ENCODE measurements at places on chromosomes 3 and 15.

DNA sequence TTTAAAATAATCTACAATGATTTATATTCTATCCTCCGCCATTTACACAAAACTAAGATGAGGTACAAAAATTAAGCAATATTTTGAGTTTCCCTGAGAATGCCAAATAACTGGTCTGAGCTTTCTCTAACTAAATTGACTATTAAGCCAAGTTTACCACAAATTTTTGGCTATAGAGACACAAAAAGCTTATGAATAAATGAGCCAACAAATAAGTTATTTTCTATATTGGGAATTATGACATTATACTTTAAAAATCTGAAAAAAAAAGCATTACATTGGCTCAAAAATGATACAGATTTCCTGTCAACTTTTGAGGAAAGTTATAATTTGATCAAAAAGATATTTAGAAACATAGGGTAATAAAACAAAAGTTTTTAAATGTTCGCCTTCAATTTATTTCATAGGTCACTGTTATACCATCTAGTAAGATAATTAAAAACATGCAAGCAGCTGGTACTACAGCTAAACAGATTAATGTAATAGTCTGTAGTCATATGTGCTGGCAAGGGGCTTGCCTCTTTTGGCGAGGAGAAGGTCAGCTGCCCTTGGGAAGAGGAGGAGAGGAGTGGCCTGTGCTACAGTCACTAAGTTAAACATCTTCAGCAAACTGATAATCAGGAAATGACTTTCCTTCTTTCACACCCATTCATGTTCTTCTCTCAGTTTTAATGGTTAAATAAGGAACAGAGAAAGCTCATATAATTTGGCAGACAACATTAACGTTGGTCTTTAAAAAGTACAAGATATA, 318.5 kb downstream of the TBC1D5 start:
- DNase-seq: no peak

DNA sequence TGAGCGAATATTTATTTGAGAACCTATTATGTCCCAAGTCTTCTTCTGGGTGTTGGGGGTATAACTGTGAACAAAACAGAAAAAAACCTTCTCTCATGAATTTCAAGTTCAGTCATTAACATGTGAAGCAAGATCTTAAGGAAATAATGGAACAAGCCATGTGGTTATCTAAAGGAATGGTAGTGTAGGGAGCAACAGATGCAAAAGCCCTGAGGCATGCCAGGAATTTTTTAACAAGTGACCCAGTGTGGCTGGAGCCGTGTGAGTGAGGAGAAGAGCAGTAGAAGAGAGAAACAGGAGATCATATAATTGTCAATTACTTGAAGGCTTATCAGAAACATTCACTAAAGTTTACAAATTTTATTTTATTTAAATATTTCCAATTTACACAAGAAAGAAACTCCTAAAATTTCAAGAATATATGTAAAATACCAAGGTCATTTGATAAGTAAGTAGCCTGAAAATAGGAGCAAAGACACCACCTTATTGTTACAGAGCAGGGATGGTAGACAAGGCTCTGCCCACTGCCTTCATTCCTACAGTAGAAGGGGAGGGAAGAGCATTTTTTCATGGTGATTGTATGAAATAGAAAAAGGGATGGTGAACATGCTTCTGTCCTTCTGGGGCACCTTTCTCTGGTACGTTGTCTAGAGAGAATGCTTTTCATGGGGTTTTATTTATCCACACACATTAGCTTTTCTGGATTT, 345.1 kb downstream of the PLOD2 start:
- DNase-seq: no peak

DNA sequence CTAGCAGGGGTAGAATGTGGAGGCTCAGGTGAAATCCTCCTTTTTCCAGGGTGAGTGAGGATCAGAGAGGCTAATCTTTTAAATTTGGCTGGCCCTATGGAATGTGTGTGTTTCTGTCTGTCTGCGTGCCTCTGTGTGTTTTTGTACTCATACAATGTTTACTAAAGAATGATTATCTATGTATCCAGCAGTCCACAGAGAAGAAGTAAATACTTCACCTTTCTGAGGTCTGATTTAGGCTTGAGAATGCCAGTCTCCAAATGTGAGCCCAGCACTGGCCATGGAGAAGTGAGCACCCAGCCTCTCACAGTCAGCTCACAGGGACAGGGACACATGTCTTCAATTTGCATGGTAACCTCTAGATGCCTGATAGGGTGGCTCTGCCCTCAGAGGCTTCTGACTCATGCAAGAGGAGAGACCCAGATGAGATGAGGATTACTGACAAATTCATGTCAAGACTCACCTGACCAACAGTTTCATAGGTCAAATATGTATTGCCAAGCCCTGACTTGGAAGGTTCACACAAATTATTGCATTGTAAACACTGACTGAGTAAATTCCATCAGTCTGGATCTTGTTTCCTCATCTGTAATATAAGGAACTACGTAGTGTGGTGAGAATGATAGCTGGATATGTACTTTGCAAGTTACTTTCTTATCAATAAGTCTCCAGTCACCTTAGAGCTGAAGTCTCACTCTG, 31.0 kb downstream of the ENTPD3 start:
- no peak for DNase-seq

DNA sequence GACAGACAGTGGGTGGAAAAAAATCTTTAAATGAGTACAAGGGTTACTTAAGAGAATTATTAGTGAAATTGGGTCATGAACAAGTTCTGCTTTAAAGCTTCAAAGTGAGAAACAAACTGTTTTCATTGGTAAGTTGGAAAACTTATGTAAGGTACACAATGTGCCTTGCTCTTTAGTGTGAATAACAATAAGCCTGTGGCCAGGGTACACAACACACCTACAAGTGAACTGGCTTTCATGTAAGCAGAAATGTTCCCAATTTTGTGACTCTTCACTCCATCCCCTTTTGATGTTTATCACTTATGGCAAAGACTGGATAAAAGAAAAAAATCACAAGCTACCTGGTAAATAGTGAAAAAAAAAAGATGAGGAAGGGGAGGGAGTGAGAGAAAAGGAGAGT, 253.7 kb downstream of the ZBTB20 start:
- DNase-seq: no peak

- no peak for DNase-seq
These were observed 36.4 kb upstream of the OXTR start for GRCh38 chr3:8805774-8806173.

- DNase-seq: no peak
These were observed 115.1 kb downstream of the TAFA4 start for GRCh38 chr3:68817243-68817642.

DNA sequence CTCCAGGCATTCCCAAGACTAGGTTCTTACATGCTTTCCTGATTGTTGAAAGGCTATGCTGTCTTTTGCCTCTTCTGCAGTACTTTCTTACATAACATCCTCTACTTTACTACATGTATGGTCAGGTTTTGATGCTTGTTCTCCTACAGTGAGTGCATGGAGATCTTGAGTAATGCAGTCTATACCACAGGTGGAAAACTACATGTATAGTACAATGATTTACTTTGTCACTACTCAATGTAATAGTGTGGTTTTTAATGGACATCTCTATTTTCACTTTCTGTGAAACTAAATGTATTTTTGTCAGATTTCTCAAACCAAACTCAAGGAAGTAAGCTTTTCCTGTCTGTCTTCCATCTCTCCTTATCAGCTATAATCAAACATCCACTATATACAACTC, 657.0 kb downstream of the TUSC7 start:
- DNase-seq: no peak

GRCh38 chr3:57659004-57659673, 33.7 kb downstream of the DENND6A start:
- DNase-seq: no peak

GRCh38 chr15:71055461-71055860, 59.8 kb upstream of the THSD4 start:
- DNase-seq: peak; percentile 28

GRCh38 chr3:159886050-159886449, 102.6 kb upstream of the IL12A start:
- no peak for DNase-seq

DNA sequence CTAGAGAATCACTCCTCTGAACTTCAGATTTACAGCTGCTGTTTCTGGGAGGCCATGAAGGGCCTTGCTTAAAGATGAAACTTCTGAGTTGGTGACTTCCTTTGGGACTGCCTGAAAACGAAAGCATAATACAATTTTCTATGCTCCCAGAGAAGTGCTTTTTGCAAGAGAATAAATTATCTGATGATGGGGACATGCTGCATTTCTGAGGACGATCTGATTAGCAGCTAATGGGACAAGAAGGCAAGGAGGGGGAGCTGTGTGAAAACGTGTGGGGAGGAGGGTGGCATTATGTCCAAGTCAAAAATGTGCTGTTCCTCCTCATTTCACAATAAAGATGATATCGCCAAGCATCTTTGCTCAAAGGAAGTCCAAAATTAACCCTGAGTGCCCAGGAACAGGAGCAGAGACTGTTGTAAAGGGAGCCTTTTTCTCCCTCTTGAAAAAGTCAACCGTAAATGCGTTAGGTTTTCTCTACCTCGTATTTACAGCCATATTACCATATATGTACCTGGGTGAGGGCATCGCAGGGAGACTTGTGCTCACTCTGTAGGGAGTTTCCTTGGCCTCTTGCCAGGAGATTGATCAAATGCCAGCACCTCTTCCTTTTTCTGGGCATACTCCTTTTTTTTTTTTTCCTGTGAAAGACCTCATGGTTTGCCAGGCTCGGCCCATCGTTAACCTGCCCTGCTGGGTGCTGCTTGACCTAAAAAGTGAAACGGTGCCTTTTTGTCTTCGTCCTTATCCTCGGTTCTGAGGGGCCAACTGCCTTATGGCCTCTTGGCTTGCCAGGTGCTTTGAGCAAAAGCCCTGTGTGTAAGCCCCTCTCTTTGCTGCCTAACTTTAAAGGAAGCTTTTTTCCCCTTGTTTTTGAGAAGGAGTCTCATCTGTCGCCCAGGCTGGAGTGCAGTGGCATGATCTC, 11.5 kb downstream of the ITPR1 start:
- no peak for DNase-seq

GRCh38 chr3:157327018-157327417, 109.6 kb upstream of the PTX3 start:
- no peak for DNase-seq

DNA sequence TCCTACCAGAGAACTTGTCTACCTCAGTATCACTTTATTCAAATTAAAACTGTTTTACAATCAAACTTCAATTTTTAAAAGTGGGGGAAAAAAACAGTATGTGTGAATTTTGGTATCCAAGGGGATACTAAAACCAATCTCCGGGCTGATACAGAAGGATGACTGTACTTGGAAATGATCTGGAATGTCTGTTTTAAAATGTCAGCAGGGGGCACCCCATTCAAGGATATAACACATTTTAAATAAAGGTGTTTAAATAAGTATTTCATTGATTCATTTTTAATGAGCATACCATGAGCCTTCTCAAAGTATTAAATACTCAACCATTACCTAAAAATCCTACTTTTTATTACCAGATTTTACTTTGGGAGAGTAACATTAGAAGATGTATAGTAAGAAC, 67.9 kb downstream of the ULK4 start:
- DNase-seq: peak; percentile 56

GRCh38 chr3:159632851-159633250, 355.8 kb upstream of the IL12A start:
- DNase-seq: no peak

DNA sequence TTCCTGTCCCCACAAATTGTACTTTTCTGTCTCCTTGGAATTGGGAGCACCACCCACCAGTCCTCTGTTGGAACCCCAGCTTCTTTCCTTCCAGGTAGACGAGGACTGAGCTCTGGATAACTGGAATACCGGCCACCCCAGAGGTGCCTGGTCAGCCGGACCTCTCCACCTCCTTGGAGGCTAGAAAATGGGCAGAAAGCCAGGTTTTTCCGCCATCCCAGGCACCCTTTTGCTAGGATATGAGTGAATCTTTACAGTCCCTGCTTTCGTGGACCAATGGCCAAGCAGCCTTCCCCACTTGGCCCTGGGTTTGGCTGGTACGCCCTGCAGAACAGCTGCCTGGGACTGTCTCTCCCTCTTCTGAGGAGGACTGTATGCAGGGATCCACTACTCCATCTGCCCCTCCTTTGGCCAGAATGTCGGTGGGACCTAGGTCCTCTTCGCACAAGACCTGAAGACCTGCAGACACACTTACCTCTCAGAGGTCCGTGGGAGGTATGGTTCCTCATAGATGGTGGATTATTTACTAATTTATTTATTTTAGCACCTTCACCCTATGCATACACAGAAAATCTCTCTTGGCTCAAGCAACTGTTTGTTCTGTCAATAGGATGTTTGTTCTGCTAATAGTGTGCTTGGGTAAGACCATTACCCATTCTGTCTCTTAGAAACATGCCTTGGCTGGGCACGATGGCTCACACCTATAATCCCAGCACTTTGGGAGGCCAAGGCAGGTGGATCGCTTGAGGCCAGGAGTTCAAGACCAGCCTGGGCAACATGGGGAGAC, 8.6 kb upstream of the CHAC1 start:
- no peak for DNase-seq

DNA sequence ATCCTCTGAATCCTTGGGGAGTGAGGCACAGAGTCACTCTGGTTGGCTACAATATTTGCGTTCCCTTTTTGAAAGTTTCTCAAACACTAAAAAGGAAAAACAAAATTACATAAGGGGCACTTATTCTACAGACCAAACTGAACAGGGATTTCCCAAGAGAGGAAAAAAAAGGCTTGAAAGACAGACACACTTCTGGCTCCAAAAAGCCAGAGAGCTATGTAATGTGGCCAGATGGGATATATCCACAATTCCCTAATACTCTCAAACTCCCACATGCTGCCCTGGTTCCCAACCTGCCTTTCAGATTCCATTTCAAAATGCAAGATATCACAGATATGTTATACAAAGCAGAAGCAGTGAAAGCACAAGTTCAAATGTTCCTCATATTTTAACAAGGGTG, 1.6 kb downstream of the FRMD4B start:
- no peak for DNase-seq

DNA sequence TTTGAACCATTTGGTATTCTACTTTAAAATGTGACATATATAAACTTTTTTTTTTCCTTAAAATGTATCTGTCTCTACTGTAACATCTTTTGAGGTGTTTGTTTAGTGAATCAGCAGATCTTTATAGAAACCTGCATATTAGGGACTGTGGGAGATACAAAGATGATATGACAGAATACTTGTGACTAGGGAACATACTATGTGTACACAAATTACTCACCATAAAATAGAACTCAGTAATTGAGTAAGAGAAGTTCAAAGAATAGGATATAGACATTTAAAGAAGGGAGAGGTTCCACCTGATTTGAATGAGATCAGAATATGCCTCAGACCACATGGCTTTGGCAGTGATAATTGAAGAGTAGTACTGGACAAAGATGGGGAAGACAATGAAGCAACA, 47.9 kb downstream of the ATP2C1 start:
- no peak for DNase-seq

DNA sequence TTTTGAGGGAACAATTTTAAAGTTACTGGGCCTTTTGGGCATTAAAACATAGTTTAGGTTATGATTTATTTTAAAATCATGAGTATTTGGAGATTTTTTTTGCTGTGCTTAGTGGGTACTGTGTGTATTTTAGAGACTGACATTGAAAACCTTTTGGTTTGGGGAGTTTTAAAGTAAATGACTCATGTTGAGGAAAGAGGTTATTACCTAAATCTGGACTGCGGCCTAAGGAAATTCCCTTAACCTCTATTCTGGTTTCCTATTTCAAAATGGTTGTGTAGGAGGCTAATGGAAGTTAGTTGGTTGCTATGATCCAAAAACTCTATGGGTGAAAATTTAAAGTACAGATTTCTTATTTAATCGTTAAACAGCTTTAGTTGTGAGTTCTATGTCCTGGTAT, 57.3 kb upstream of the DPH6 start:
- no peak for DNase-seq

- DNase-seq: no peak
These were observed 24.4 kb upstream of the TP63 start for GRCh38 chr3:189606774-189607173.
